ENCODE measurements at places on chromosomes 2 and 18.

GRCh38 chr2:226623587-226624368 is 175.8 kb downstream of the IRS1 start:
- no peak for DNase-seq

DNA sequence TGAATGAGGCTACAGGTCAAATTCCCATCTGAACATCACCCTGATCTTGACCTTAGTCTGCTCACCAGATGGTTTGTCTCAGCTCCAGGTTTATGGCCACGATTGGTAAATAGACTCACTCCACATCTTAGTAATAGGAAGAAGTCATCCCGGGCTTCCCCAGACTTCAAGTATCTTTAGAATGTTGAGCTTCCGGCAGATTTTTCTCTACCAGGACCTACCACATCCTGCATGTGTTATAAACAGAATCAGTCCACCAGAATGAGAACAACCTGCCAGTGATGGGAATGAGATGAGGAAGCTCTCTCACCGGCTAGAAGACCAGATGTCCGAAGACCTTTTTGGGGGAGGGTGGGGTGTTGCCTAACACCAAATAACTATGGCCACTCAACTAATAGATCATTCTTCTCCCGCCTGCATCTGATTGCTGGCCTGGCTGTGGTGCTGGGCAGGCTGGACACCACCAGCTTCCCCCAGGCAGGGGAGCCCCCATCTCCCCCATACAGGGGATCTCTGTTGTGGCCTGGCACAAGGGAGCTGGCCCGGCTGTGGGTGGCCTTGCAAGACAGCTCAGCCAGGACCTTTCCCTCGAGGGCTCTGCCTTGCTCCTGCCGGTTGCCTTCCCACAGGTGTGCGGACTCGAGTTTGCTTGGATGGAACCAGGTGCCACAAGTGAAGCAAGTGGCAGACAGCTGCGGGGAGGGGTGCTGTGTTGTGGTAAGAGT is 88.5 kb downstream of the SH3RF3 start:
- DNase-seq, result no peak

DNA sequence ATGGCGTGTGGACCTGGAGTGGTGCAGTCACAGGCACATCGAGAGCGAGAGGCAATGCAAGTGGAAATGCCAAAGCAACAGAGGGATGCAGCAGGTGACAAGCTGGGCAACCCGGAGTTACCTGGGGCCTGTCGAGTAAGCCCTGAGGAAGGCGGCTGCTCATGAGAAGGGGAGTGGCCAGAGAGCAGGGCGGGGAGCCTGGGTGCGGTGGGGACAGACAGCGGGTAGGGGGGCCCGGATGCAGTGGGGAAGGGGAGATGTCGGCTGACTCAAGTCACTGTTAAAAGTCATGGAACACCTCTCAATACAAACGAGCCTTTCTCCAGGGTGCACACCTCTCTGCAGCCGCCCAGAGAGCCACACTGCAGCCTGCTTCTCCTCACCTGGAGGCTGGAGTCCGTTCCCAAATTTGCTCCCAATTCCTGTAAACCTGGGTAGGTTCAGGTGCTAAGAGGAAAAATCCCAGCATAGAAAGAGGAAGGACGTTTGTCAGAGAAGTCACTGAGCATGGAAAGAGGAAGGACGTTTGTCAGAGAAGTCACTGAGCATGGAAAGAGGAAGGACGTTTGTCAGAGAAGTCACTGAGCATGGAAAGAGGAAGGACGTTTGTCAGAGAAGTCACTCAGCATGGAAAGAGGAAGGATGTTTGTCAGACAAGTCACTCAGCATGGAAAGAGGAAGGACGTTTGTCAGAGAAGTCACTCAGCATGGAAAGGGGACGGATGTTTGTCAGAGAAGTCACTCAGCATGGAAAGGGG is 71.7 kb upstream of the TWIST2 start:
- DNase-seq, result no peak

- DNase-seq, result no peak
Observed at GRCh38 chr2:200477667-200478131, 32.2 kb downstream of the KCTD18 start.

GRCh38 chr2:234444893-234445292 is 52.0 kb downstream of the ARL4C start:
- DNase-seq, result no peak

GRCh38 chr2:236805800-236806531 is 236.3 kb downstream of the ACKR3 start:
- no peak for DNase-seq

GRCh38 chr18:44799907-44800421 is 119.3 kb downstream of the SETBP1 start:
- DNase-seq, result no peak

DNA sequence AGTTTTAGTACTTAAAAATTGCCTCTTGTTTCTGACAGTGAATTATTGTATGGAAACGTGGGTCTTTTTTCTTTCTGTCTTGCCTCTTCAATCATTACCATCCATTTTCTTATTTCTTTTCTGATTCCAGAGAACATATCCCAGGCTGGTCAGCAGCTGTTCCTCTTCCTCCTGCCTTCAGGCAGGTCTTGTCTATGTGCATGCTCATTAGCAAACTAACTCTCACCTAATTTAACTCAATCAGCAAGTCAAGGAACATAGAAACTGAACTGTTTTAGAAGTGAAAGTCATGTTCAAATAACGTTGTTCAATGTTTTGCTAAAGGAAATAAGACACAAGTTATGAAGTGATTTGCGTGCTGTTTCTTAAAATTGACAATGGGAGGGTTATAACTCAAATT is 241.5 kb downstream of the PTGR3 start:
- no peak for DNase-seq

DNA sequence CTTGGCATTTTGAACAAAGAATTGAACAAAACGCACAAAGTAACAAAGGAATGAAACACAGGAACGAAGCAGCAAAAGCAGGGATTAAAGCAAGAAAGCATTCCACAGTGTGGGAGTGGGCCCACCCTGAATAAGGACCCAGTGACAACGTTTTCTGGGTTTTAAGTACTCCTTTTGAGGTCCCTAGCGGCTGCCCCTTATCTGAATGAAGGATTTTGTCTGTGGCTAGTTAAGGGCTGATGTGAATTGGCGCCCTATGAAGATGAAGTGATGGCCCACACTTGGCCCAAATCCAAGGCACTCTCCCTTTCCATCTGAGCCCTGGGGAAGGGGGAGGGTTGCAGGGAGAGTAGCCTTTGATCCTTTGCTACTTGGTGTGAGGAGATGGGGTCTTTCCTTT is 7.8 kb upstream of the CCDC141 start:
- DNase-seq, result no peak

DNA sequence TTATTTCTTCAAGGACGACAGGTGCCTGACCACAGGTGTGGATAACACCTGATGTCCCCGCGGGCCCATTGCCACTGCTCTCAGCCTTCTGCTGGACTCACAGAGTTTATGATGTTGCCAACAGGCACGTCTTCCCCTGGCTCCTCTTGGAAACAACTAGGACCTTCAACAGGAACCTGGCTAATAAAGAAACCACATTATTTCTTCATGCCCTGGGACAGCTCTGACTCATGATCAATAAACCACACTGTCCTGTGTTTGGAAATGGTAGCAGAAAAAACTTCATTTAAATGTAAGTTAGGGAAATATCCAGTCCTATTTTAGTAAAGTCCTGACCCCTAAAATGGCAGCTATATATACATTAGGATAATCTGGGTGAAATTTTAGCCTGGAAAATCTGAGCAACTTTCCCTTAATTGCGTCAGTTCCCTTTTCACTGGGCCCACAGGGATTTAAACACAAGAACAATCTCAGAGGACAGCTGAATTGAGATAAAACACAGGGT is 158.9 kb downstream of the VAPA start:
- DNase-seq, result no peak

DNA sequence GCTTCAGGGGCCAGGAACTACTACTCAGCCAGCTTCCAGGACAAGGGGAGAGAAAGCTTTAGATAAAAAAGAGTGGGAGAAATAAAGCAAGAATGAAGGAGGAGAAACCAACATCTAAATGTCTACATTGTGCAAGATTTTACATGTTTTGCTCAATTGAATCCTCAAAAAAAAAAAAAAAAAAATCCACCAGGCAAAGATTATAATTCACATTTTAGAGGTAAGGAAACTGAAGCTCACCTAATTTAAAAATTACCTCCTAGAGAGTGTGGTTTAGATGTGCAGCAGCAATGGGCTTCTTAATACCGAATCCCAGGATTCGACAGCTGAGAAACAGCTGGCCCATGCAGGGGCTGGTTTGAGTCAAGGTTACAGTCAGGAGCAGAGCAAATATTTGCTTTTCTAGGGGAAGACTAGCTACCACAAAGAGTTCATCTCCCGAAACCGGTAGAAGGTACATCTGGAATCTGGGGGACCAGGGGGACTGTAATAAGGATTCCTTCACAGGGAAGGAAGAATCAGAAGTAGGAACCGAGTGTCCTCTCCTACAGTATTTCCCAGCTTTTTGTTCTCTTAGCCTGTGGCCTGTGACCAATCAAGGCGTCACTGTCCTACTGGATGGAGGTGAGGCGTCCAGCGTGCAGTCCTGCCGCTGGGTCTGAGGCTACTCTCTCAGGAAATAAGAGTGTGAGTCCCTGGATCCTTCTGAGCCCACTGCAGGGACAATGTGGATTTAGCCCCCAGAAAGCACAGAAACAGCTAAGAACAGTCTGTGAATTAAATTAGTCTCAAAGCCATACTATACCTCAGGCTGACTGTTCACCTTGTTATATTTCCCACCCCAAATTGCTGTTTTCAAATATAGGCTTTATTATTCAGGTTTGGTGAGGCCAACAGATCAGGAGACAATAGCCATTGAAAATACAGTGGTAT is 42.3 kb downstream of the IL1R2 start:
- no peak for DNase-seq

GRCh38 chr2:201448701-201449100 is 2.6 kb downstream of the TRAK2 start:
- no peak for DNase-seq

- no peak for DNase-seq
Observed at GRCh38 chr2:44191739-44192138, 23.1 kb downstream of the PPM1B start.

DNA sequence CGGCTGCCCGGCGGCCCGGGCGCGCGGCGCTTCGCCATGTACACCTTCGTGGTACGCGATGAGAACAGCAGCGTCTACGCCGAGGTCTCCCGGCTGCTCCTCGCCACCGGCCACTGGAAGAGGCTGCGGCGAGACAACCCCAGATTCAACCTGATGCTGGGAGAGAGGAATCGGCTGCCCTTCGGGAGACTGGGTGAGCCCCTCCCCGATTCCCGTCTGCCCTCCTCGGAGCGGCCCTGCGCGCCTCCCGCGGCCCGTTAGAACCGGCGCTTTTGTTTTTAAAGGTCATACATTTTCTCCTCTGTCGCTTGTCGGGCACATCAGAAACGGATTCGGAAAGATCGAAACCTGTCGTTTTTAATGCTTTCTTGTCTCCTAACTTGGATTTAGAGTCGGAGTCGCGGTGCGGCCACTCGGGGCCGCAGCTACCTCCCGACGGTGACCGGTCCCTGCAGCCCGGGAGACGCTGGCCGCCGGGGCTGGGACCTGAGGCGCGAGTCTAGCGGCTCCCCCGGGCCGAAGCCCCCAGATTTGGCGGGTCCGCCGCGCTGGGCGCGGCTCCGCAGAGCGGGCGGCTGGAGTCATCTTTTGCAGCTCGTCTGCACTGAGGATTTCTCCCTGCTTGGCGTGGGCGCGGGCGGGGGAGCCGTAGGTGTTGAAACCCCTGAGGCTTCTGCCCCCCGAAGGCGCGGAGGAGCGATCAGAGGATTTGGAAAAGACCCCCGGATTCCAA is 519 bp downstream of the TTL start:
- no peak for DNase-seq

- no peak for DNase-seq
Observed at GRCh38 chr18:13455960-13456481, 237.5 kb downstream of the LDLRAD4 start.

- no peak for DNase-seq
Observed at GRCh38 chr18:50057009-50057408, 137.9 kb downstream of the MYO5B start.

DNA sequence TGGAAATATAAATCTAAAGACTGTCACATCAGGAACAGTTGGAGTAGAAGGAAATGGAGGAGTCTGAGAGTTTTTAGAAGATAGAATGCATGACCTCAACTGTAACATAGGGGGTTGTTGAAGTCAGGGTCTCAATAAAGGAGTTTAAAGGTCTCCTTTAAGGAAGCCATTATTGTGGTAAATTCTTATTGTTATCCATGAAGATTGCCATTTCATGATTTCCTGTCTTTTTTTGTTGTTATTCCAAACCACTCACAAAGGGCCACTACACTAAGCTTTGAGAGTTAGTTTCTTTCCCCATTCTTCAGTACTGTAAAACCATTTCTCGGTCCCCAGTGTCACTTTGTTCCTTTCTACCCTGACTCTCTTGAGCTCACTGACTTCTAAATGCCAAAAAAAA is 134.0 kb downstream of the DTNA start:
- DNase-seq, result no peak

- DNase-seq, result no peak
Observed at GRCh38 chr2:125935559-125935958, 720.4 kb upstream of the GYPC start.

- DNase-seq, result no peak
Observed at GRCh38 chr18:12034241-12035100, 53.2 kb downstream of the IMPA2 start.

- DNase-seq, result no peak
Observed at GRCh38 chr2:19099181-19099580, 259.2 kb downstream of the OSR1 start.

DNA sequence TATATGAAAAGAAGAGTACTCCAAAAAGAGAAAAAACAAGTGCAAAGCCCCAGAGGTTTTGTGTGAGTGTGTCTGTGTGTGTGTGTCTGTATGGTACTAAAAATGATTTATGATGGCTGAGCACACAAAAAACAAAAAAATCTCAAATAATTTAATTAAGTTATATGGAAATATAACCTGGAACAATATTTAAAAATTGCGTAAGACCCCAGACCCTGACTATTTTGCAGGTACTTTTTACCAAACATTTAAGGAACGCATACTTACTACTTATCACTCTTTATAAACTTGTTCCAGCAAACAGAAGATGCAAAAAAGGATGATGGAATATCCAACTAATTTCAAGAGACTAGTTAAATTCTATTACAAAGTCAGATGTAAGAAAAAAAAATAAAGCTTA is 317.4 kb upstream of the KCNH7 start:
- DNase-seq, result no peak

GRCh38 chr18:25866331-25866730 is 224.1 kb downstream of the SS18 start:
- DNase-seq, result no peak

GRCh38 chr2:237604960-237605359 is 14.4 kb upstream of the RAB17 start:
- DNase-seq, result no peak

GRCh38 chr2:178530625-178531142 is 50.4 kb downstream of the PLEKHA3 start:
- no peak for DNase-seq

DNA sequence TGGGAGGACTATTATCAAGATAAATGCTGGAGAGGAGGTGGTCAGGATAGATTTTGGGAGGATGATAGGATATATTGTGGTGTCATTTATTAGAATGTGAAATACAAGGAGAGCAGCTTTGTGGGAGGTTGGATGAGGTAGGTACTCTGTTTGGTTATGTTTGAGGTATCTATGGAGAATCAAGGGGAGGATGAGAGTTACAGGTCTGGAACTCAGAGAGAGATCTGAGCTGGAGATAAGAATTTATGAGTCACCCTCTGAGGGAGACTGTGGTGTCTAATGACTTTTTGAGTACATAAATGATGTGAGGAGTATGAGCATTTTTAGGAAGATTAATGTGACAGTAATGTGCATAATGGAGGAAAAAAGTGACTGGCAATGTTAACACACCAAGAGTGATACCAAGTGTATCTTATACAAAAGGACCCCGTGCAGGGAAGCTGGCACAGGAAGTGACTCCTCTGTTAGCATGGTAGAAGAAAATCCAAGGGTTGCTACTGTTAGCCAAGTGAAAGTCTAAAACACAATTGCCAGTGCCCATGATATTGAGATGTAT is 48.2 kb downstream of the CRIM1 start:
- no peak for DNase-seq

Data from NCI-H2107 (cell line).